Activated T-cell treated with anti-CD3 and anti-CD28 coated beads, Interleukin-2, amount 50 U/mL, for 24 hours (primary cell): ENCODE measurements at places on chromosomes 5 and 9.

GRCh38 chr9:134066913-134067851 is 644 bp downstream of the BRD3 start:
- DNase-seq: peak; percentile 66

GRCh38 chr5:142663246-142663645 is 22.6 kb downstream of the FGF1 start:
- DNase-seq: no peak

DNA sequence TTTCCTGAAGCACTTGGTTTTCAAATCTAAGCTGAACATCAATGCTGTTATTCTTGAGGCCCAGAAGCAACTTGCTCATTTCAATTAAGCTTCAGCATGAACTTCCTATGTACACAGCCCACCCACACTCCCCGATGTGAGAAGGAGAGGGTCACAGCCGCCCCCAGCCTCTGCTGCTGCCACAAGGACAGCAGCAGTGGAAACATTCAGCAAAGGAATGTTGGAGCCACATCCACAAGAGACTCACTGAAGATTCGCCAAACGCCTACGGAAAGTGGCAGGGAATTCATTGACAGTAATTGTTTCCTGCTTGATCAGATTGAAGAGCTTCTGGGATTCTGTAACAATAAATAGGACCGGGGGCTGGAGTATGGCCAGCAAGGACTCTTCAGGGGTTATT is 2.9 kb downstream of the TGFBI start:
- DNase-seq: no peak

DNA sequence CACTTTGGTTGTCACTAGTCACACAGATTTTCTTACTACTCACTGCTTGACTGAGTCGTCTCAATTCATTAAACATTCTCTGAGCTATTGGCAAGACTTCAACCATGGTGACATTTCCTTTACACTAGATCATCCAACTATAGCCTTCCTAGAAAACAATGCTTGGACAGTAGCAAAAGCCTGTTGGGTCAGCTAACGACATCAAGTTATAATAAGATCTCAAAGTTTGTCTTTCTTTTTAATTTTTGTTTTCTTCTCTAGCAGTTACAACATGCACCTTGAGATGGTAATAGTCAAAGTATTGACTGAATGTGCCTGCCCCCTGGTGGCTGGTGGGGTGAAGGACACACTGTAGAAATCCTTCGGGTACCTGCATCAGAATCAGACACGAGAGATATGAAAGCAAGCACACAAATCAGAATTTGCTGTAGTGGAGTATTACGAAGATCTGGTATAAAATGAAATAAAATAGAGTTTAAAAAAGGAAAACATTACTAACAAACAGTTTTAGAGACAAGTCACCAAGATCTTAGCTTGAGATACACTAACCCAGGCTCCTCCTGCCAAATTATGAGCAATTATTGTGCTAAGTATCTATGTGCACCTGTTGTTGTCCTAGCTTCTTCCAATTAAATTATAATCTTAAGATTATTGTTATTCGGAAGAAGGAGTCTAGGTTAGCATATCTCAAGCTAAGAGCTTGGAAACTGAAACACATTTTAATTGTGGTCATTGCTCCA is 81.2 kb downstream of the ARL15 start:
- DNase-seq: peak; percentile 79

- no peak for DNase-seq
Observed at GRCh38 chr5:178237431-178238312, 5.1 kb upstream of the PHYKPL start.

DNA sequence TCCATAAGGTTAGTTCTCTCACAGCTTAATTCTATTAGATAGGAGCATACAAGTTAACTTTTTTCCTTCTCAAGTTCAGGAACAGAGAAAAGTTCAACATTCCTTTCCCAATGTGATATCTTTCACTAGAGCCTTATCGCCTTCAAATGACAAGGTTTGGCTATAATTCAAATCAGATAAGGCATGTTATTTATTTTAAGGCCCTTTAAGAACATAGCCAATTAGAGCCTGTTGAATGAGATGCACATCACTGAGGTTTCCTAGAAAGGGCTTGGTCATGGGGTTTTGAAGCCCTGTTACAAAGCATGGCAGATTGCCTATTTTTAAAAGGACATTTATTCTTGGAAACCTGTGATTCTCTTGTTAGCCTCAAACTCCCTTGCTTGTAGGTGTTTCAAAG is 123.4 kb downstream of the BASP1 start:
- DNase-seq: no peak

- DNase-seq: no peak
Observed at GRCh38 chr9:22238809-22239684, 207.6 kb upstream of the DMRTA1 start.

DNA sequence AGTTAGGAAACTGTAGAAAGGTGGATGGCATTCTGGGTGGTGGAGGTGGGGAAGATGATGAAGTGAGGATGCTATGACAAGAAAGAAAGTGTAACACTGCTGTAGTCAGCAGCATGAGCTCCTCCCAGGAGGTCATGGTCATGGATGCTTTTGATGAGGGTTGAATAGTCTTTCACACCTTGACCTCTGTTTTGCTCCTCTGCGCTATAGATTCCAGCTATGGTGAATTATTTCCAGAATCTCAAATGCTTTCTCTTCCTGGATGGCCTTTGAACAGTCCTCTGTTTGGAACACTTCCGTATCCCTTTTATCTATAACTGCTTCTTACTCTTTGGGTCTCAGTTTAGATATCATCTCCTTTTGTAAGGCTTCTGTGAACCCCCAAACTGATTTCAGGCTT is 165.9 kb upstream of the PPP1R2B start:
- DNase-seq: no peak

DNA sequence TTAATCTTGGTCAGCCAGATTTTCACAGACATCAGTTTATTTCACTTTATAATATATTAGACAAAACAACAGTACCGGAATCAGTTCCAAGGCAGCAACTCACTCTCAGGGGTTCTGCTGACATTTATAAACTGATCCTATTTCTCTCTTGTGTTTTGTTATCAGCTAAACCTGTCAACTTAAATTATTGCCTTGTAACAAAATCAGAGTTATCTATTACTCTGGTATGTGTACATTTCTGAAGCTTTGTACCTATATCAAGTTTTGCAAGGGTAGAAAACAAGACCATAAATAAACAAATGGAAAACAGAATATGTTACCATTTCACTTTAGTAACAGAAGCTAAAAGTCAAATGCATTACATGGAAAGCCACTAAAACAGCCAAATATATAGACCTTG is 122.1 kb downstream of the SIL1 start:
- DNase-seq: no peak

DNA sequence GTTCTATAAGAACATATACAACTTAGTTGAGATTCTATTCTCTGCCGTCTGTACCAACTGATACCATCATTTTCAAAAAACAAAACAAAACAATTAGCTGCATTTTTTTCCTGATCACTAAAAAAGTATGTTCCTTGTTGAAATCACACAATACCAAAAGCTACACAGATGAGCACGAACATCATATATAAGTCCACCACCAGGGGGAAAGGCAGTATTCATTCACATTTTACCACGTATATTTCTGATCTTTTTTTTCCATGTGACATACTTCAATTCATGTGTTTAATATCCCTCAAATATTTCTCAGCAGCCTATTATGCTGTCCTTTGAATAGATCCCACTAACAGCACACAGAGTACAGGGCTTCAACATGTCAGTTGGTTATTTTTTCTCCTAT is 40.6 kb downstream of the IRX2 start:
- no peak for DNase-seq

DNA sequence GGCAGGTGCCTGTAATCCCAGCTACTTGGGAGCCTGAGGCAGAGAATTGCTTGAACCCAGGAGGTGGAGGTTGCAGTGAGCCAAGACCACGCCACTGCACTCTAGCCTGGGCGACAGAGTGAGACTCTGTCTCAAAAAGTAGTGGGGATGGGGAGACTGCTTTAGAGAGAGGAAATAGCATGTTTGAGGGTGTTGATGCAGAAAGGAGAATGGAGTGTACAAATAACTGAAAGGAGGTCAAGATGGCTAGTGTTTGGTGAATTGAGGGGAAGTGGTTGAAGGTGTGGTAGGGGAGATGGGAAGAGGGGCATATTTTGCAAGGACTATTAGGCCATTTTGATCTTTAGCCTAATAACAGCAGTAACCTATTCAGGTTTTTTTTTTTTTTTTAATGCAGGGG is 18.2 kb downstream of the TENT2 start:
- DNase-seq: no peak

GRCh38 chr5:14256756-14257393 is 113.7 kb downstream of the TRIO start:
- DNase-seq: no peak
